ENCODE measurements at places on chromosomes 2 and 18.

DNA sequence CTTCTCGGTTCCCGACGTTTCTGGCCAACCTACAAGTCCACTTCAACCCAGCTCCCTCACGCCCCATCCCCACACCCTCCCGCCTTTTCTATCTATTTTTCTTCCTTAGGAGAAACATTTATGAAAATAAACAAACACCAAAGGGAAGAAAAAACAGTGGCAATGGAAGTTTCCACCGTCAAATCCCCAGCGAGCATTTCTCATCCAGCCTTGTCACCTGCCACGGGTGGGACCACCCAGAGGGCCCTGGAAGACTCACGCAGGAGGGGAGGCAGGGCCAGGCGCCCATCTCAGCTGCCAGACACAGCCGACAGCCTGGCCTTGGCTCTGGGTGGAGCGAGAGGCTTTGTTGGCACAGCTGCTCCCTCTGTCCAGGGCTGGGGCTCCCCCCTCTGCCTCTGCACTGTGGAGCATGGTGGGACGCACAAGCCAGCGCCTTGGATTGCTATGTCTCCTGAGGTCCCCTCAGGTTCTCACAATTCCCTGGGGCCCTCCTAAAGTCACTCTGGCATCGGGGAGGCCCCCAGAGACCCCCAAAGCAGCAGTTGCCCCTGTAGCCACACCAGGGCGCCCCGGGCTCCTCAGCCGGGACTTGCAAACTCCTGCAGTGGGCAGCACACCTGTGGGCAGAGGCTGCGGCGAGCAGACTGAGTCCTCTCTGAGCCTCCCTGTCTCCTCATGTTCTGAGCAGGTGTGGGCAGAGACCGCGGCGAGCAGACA, 395.7 kb upstream of the SALL3 start:
- H3K27me3 ChIP-seq: no peaks in the 10 kb centered on the region
- no peak overlapping the region for H3K27ac ChIP-seq
- no peaks in the 10 kb centered on the region for H3K4me1 ChIP-seq
- no peak overlapping the region for H3K4me3 ChIP-seq

DNA sequence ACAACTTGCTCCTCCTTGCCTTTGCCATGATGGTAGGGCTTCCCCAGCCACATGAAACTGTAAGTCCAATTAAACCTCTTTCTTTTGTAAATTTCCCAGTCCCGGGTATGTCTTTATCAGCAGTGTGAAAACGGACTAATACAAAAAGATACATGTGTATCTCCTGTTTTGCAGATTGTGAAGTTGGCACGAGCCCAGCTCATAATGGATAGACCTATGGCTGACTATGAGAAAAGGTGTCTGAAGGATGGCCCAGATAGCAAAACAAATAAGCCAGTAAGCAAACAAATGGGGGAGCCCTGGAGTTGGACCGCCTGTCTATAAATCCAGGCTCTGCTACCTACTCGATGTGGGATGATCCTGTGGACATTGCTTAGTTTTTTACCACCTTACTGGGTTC, 15.5 kb upstream of the PRKCE start:
- no peak overlapping the region for H3K4me3 ChIP-seq
- no peaks in the 10 kb centered on the region for H3K36me3 ChIP-seq
- no peaks in the 10 kb centered on the region for H3K4me1 ChIP-seq
- H3K27me3 ChIP-seq: no peaks in the 10 kb centered on the region

GRCh38 chr2:56889738-56890137, 705.9 kb downstream of the CCDC85A start:
- no peaks in the 10 kb centered on the region for H3K27me3 ChIP-seq
- H3K4me1 ChIP-seq: no peaks in the 10 kb centered on the region
- no peak for DNase-seq

GRCh38 chr18:8744656-8745055, 39.3 kb downstream of the MTCL1 start:
- H3K27me3 ChIP-seq: no peaks in the 10 kb centered on the region
- no peak overlapping the region for H3K27ac ChIP-seq
- H3K4me1 ChIP-seq: no peaks in the 10 kb centered on the region
- H3K4me3 ChIP-seq: no peak overlapping the region
- no peaks in the 10 kb centered on the region for H3K36me3 ChIP-seq
